ENCODE measurements at places on chromosomes 12 and 14.

DNA sequence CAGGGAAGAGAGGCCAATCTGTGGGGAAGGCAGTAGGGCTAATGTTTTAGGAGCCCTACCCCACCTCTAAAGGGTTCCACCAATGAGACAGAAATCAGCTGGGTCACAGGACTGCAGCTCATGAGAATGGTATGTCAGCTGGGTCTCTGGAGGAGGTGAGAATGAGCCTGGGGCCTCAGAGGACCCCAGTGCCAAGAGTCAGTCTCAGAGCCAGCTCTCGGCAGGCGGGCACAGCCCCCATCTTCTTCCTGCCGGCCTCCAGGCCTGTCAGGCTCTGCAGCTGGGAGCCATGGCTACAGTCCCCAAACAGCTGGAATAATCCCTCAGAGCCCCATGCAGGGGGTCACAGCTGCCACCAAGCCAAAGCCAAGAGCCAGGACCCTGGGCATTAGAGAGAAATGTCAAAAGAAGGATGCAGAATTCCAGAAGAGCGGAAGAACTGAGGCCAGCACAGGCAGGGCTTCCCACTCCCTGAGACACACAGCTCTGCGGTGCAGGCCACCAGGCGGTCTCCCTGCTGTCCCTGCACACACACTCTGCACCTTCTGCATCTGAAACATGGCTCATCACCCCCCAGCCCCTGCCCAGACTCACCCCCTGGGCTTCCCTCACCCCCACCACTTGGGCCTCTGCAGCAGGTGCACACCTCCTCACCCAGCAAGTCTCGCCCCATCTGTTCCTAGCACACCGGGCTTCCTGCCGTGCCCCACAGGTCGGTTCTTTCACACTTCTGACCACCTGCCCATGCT, 26.0 kb downstream of the ITPK1 start:
- DNase-seq = no peak

DNA sequence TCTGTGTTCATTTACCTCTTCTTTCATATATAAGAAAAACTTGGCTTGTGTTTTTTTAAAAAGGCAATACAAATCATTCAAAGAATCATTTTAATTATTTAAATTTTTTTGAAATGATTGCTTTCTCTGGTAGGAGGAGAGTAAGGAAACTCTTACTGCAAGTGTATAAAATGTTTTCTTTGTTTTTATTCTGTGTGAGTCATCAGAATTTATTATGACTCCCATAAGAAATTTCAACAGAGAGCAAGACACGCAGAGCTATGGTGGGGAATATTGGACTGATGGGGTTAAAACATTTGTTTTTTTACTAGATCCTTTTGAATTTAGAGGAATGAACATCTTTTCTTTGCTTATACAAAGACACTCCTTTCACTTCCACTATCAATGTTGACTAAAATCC, 119.1 kb upstream of the ATXN7L3B start:
- DNase-seq = no peak

- no peak for DNase-seq
Observed at GRCh38 chr12:78176643-78177042, 345.9 kb downstream of the NAV3 start.

- no peak for DNase-seq
Observed at GRCh38 chr12:106160915-106161314, 22.2 kb upstream of the NUAK1 start.

- no peak for DNase-seq
Observed at GRCh38 chr14:38297681-38298080, 41.8 kb upstream of the CLEC14A start.

Data from thymus (tissue), 14 donors.